Daoy (cell line): ENCODE measurements at places on chromosomes 2 and 18. TPM values are rescaled to one million over a fixed set of nuclear protein-coding genes. Genes with fewer than 3 reads are reported as not detected.
A peak's percentile ranks its signal among the peaks of the same experiment; 100 is the strongest.

DNA sequence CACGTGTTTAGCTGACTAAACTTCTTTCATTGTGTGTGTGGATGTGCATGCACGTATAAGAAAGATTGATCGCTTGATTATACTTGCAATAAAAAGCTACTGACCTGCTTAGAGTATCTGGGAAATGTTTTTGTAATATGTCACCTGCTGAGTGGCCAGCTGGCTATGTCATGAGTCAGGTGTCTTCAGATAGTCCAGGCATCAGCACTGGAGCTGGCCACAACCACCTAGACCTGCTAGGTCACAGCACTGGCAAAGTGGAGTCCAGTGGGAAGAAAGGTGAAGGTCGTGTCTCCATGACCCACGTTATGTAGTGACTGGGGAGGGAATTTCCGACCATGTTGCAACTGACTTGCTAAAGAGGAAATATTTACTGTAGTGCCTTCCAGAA lies 147.0 kb downstream of the ESCO1 start:
- DNase-seq = no peak

DNA sequence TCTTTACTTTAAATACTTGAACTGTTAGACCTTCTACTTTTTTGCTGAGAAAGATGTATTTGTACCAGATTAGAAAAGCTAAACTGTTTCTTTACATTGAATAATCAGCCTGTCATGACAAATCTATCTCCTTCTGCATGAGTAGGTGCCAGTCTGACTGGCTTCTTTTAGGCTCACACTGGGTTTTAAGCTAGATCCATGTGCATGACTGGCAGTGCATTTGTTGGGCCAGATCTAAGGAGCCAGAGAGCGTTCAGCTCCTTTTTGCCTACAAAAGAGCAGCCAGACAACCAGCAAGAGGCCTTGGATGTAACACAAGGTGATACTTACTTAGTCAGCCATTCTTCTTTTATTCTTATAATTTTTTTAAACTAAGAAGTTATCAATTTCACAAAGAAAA lies 82.0 kb upstream of the OTX1 start:
- DNase-seq = no peak

DNA sequence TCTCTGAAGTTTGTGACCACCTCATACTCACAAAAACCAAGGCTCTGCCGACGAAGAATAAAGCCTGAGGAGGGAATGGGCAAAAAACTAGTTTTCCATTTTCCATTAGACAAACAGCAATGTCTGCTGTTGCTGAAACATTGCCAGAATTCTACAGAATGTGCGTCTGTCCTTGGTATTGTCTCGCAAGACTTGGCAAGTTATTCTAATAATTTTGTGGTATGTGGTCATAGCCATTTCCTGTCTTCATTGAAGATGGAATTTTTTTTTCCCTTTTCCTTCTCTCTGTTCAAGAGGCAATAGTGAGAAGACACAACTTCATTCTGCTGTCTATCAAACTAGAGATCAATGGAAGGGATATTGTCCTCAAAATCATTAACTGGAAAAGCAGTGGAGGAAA lies 296.1 kb downstream of the RND3 start:
- no peak for DNase-seq

DNA sequence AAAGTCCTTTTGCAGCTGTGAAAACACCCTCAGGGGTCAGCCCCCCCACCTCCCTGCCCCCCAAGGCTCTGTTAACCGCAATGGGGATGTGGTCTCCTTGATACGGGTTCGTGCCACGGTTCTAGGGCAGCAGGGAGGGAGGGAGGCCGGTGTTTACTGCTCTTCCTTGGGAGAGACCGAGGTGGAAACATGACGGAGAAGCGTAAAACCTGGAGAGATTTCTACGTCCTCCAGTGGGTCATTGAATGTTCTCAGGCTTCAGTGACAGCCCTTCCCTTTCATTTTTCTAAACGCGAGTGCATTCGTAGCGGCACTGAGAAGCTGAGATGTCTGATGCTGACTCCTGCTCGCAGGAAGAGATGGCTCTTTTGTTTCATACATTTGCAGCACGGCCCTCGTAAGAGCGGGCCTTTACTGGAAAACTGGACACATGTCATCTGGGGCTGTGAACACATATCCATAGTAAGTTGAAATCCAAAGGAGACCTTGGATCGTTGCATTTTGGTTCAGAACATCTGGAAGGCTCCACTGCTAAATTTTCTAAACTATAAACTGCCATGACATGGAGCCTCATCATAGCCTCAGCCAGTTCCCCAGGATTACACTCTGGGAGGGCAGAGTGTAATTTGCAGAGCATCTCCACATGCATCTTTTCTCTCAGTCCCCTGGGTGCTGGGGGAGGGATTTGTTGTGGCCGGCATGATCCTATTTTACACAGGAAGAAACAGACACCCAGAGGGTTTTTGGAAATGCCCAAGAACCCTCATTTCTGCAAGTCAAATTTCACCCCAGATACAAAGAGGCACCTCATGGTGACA lies 40.6 kb upstream of the HDAC4 start:
- no peak for DNase-seq

DNA sequence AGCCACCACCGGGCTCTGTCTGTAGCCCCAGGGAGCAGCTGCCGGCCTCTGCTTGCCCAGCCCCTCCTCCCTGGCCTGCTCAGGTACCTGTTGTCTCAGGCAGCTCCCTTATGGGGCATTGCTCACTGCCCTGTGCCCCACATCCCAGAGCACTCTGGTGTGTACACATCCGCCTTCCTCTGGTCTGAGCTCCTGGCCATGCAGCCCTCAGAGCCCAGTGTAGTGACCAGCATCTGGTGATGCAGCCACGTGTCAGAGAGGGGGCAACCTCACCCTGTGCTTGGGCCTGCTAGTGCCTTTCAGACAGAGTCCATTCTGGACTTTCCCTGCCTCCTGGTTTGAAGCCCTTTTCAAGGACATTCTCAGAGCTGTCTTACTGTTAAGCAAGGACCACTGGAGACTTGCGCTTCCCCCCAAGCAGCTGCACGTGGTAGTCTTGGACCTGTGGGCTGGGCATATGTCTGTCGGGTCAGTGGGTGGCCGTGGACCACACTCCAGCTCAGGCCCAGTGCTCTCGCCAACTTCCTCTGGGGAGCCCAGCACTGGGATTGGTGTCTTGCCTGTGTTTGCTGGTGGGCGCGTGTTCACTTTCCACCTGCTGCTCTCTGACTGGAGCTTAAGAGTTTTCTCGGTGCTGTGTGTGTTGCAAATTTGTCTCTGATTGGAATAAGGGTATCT lies 30.7 kb downstream of the DGKD start:
- DNase-seq = peak; percentile 19

DNA sequence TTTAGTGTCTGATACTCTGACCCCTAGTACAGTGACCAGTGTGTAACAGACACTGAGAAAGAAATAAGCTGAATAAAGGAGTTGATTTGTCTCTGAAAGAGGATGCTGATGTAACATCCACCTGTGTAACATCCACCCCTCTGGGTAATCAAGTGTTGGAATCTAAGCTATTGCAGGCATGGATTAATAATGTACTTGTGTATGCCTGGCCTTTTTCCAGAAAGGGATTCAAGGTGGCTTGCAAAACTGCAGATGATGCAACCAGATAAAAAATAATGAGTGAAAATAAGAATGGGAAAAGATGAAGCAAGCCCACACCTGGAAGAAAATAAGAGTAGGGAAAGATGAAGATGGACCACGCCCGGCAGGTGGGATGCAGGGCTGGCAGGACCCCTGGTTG lies 48.2 kb upstream of the FOXI3 start:
- DNase-seq = no peak

DNA sequence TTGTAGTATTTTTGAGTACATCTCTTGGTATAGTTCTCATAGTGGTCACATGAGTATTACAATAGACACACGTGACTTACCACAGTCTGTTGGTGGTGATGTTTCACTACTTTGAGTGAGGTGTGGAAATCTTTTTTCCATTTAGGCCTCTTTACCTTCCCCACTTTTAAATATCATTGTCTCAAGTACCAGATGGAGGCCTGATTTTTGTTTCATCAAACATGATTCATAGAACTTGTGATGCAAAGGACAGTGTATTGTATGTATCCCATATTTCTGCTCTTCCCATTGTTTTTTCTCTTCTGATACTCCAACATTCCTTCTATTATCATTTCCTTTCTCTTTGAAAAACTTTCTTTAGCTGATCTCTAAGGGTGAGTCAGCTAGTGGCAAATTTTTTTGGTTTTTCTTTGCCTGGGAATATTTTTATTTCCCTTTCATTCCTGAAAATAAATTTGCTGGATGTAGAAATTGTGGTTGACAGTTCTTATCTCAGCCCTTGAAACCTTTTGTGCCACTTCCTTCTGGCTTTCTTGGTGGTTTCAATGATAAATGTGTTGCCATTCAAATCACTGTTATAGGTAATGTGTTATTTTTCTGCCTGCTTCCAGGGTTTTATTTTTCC lies 32.8 kb downstream of the RFX8 start:
- DNase-seq = peak; percentile 64

DNA sequence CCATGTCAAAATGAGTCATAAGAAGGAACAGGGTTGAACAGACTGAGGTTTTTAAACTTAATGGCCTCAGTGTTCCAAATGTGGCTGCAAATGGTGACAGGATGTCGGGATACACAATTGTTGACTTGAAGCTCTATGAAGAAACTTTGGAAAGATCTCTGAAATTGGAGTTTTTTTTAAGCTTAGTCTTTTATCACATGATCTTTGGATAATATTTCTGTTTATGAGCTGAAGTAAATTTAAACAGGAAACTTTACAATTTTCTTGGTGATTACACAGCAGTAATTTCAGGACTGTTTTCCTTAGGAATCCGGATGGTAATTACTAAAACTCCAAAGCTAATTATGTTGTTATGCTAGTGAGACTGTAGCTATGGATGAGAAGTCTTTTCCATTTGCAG lies 199.1 kb upstream of the NRXN1 start:
- no peak for DNase-seq

DNA sequence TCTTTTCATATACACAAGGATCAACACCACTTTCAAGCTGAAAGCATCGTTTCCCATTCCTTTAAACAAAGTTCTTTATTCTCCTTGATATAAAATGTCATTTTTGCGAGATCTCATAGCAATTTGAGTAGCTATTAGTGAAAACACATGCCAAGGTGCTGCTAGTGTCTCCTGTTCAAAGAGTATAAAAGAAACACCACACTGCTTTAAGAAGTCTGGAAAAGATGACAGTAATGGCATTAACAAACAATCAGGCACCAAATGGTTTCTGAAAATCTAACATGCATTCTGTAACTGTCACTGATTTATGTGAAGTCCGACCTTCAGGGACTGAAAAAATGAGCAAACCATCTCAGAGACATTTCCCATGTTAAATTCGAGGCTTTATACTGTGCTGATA lies 2.4 kb downstream of the CCBE1 start:
- DNase-seq = no peak

DNA sequence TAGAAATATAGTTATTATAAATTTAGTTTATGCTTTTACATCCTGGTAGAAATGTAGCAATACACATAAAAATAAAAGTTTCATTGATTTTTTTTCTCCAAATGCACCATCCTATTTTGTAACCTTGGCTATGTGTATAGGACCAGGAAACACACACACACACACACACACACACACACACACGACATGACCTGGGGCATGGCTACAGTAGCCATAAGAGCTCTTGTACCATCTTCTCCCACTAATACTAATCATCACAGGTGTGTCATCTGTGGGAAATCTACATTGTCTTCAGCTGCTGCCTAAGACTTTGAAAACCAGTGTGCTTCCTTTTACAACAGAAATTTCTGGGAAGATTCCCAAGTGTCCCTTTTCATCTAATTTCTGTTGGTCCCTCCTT lies 144.3 kb downstream of the MCFD2 start:
- no peak for DNase-seq

DNA sequence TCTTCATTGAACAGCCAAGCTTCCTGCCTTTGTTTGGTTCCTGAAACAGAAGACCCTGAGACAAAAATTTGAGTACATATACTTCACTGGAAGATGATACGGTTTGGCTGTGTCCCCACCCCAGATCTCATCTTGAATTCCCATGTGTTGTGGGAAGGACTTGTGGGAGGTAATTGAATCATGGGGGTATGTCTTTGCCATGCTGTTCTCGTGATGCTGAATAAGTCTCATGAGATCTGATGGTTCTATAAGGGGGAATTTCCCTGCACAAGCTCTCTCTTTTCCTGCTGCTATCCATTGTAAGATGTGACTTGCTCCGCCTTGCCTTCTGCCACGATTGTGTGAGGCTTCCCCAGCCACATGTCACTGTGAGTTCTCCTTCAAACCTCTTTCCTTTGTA lies 76.5 kb downstream of the BABAM2 start:
- DNase-seq = no peak

DNA sequence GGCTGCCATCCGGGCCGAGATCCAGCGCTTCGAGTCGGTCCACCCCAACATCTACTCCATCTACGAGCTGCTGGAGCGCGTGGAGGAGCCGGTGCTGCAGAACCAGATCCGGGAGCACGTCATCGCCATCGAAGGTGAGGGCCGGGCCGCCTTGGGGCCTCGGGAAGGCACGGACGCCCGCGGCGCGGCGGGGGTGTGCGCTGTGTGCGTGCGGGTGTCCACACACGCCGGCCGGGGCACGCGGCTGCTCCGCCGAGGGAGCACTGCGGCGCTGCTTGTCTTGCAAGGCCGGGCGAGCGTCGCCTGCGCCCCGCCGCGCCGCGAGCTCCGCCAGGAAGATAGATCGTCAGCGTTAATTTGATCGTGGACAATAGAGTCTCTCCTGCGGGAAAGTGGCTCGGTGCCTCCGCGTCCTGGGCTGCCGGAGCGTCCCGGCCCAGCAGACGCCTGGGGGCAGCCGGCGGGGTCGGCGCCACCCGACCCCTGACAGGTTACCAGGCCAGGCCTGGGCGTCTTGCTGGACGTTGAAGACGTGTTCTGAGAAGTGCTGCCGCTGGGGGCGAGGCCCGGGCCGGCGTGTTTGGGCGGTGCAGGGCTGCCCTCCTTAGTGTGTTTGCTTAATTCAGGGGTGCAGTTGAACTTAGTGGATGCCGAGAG lies 1.0 kb downstream of the AGAP1 start:
- DNase-seq = peak; percentile 53

- DNase-seq = peak; percentile 58
These were observed 324.5 kb upstream of the EPHA4 start for GRCh38 chr2:221896505-221897151.

GRCh38 chr2:158142568-158143332 lies 41.1 kb downstream of the UPP2 start:
- peak; percentile 43 for DNase-seq

GRCh38 chr2:4416431-4416830 lies 713.1 kb downstream of the DCDC2C start:
- DNase-seq = no peak

GRCh38 chr2:13000664-13001363 lies 284.1 kb downstream of the TRIB2 start:
- no peak for DNase-seq

The MOB1A gene
- 101 and 164 TPM in 2 replicates for total RNA-seq

The SLC16A14 gene
- 1.9 and 2.1 TPM in 2 replicates for total RNA-seq

The CPO gene
- total RNA-seq = not detected in 2 replicates

The EVA1A gene
- 73.2 and 98.7 TPM in 2 replicates for total RNA-seq

The NDC80 gene
- 48.9 and 56.7 TPM in 2 replicates for total RNA-seq

The MFSD2B gene
- total RNA-seq = 0.06 TPM in 1 of 2 replicates, not detected in the other

The EMX1 gene
- total RNA-seq = 0.06 and 0.29 TPM in 2 replicates

The PDIA6 gene
- 381 and 427 TPM in 2 replicates for total RNA-seq
